NB4 (cell line): ENCODE measurements at places on chromosomes 2 and 18.
A peak's percentile ranks its signal among the peaks of the same experiment; 100 is the strongest.

- no peak for DNase-seq
Measured at GRCh38 chr18:36536426-36536825, 238.9 kb downstream of the FHOD3 start.

GRCh38 chr2:24077535-24077877, 1.4 kb upstream of the SF3B6 start:
- no peak for DNase-seq

GRCh38 chr2:207492461-207492860, 37.3 kb upstream of the CREB1 start:
- DNase-seq = peak; percentile 59

- DNase-seq = no peak
Measured at GRCh38 chr2:146879882-146880281, 964.9 kb upstream of the ACVR2A start.

DNA sequence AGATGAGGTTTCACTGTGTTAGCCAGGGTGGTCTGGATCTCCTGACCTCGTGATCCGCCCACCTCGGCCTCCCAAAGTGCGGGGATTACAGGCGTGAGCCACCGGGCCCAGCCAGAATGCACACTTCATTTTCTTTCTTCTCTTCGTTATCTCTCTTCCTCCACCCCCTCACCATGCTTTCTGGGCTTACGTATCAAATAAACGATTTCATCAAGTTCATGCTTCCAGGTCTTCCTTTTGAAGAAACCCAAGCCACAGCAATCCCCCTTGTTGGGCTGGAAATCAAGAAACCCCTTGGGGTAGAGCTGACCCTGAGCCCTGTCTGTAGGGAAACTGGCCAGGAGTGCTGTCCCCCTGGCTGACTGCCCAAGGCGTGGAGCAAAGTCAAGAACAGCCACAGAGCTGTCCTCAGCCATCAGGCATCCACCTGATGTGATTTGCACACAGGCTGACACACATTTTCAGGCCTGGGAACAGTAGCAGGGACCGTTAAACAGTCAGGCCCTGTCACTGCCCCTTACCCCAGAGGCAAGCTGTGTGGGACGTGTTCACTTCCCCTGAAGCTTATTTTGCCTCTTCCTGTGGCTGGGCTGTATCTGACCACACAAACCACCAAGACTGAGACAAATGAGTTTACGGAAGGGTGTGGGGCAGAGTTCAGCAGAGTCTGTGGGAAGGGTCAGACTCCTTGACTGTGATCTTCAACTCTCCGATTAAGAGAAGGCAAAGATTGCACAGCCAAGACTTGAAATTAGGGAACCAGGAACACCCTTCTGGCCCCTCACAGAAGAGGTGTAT, 15.1 kb upstream of the NMUR1 start:
- DNase-seq = peak; percentile 99

- DNase-seq = no peak
Measured at GRCh38 chr2:99338029-99338585, 918 bp downstream of the EIF5B start.

GRCh38 chr2:150572961-150573395, 85.5 kb upstream of the RND3 start:
- DNase-seq = no peak

DNA sequence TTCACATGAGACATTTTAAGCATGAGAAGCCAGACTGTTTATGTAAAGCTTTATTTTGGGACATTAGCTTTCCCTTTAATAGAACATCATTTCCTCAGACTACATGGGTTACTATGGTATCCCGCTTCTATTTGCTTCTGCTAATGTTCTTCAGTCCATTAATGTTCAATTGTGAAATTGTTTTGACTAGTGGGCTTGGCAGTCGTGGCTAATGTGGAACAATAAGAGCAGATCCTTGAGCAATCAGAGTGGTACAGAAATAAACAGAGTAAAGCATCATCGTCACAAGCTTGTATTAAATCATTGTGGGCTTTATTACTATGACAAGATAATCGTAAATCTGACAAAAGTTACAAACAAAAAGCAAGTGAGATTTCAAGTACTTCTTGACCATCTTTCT, 60.2 kb downstream of the PDE1A start:
- no peak for DNase-seq

DNA sequence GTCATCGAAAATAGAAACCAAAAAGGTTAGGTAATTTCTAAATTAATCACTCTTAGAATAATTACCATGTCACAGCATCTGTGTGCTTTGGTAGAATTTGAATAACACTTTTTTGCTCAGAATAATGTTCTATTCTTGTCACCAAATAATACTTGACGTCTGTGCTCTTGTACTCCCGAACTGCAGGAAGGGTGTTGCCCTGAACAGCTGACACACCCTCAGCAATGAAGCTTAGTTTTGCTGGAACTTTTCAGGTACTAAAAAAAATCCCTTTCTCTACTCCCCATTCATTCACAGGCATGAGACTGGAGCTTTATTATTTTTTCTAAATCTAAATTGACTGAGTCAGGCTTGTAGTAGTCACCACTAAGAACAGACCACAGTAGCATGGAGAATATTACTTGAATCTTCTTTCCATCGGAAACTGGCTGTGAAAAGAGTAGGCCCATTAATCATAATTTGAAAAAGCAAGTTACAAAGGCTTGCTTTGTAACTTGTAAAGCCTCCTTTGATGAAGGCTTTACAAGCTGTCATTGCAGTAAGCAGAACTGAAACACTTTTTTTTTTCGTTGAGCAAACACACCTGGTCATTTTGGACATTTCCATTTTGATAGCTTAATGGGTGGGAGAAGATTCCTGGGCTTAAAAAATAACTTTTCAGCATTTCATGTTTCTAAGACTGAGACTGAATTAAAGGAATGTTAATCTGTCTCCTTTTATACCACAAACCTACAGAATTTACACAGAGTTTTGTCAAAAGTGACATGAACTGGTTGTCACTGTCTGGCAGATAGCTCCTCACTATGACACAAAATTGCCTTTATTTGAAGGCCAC, 70.3 kb upstream of the PELI1 start:
- DNase-seq = no peak

- DNase-seq = no peak
Measured at GRCh38 chr18:60471652-60472051, 99.1 kb upstream of the MC4R start.

- no peak for DNase-seq
Measured at GRCh38 chr18:38709122-38709521, 1143.5 kb upstream of the CELF4 start.

DNA sequence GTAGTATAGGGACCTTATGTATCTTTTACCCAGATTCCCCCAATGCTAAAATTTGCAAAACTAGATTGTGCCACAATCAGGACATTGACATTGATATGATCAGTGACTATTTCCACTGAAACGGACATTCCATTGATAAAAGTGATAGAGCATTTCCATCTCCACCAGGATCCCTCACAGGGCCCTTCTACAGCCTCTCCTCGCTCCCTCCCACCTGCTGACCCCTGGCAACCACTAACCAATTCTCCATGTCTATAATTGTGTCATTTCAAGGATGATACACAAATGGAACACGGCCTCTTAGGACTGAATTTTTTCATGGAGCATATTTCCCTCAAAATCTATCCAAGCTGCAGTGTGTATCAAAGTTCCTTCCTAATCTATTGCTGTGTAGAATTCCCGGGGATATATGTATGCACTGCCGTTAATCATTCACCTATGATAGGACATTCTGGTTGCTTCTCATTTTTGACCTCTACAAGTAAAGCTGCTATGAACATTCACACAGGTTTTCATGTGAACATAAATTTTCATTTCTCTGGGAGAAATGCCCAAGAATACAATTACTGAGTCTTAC, 67.3 kb downstream of the UXS1 start:
- DNase-seq = no peak

GRCh38 chr2:21047141-21048009, 3.5 kb upstream of the APOB start:
- no peak for DNase-seq

GRCh38 chr2:168770796-168771195, 31.6 kb upstream of the NOSTRIN start:
- no peak for DNase-seq

GRCh38 chr18:29434650-29435049, 1257.7 kb upstream of the CDH2 start:
- no peak for DNase-seq

GRCh38 chr18:41324020-41324791, 630.8 kb upstream of the PIK3C3 start:
- DNase-seq = no peak

DNA sequence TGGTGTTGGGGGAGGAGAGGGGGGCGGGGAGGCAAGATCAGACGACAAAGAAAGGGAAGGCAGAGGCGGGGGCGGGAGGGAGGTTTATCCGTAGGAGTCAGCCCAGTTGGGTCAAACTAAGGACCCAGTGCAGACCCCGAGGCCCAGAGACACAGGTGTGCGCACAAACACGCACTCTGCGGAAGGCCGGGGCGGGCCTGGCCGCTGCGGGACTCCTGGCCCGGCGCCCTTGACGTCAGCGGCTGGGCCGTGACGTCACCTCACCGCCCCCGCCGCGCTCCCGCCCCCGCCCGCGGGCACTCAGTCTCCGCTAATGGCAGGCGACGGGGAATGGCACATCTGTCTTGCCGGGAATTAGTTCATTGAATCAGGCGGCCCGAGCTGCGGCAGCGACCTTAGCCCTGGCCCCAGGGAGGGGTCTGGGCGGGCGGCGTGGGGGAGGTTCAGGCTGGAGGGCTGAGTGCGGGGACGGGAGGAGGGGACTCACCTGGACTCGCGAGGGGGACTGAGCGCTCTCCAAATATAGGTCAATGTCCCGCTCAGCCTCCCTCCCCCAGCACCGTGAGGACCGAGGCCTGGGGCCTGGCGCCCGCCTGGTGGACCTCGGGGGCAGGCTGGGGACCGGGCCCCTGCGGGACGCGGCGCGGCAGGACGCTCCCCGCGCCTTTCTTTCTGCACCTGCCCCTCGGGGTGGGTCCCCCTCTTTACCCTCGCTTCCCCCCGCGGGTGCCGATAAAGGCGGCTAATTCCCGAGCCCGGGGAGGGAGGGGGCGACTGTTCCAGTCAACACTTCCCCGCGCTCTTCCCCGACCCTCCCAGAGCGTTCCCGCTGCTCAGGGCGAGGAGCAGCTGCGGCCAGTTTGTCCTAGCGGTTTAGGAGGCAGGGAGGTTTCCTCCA, 15.5 kb upstream of the ECEL1 start:
- DNase-seq = peak; percentile 25

DNA sequence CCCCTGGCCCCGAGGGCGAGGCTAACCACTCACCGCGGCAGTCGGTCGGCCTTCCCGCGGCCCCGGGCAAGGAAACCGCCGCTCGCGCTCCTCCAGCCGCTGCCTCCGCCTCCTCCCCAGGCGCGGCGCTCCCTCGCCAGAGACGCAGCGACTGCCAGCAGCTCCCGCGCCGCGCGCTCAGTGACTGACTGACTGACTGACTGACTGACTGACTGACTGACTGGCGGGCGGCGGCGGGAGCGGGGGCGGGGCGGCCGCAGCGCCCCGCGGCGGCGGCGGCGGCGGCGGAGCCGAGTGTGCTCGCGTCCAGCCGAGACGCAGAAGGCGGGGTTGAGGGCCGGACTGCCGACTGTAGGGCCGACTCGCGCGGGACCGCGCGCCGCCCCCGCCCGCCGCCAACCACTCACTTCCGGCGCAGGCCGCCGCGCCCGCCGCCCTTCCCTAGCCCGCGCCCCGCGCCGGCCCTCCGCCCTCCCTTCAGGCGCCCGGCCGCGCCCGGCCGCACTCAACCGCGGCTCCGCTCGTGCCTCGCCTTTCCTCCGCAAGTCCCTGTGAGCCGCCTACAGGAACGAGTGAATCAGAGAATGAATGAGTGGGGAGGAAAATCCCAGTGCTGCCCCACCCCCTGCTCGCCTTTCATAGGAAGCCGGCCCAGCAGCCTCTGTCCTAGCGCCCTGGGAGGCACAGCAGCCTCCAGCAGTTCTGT, at the start of gene RAPH1:
RAPH1 (minus strand) TSS at position 224 of the 706 bp plus-strand sequence. CDS start 39,948 bp downstream, outside the sequence.
- peak; percentile 70 for DNase-seq

- no peak for DNase-seq
Measured at GRCh38 chr2:238380785-238381184, 45.9 kb upstream of the ASB1 start.

DNA sequence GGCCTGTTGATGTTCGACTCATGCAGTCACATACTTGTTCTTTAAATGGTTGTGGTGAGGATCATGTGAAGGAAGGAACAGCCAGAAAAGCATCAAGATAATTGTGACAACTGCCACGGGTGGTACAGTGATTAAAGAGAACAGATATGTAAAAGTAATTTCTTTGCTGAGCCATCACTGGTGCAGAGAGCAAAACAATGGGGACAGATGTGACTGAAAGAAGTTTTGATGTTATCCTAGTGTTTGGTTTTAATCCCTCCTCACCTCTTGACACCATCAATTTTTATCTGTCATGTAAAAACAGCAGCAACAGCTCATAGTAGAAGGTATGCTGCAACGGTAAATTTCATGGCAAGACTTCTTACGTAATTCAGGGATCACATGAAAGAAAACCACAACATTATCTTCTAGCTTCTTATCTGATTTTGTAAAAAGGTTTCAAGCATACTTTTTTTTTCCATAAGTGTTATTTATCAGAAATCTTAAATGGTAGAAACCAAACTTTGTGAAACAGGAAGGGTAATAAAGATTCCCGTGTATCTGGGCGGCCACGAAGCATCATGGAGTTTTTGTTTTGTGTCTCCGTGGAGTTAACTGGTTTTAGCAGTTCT, 65.2 kb downstream of the PLCL1 start:
- peak; percentile 32 for DNase-seq

DNA sequence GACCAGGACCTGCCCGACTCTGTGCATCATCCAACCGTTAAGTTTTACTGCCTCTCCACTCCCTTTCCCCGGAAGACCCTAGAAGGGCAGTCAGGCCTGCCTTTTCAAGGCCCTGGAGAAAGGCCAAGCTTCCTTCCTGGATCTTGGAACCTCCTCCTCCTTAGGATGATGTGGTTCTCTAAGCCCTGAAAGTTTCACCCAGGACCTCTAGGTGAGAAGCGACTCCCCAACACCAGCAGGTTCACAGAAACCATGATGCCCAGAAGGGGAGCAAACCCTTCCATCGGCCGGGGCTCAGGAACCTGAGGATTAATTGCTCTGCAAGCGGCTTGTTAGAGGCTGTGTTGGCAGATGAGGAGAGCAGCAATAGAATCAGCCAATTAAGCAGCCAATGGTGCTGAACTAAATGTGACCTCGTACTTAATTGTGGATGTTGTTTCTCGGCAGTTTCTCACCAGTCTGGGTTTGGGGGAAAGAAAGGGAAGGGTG, 94.2 kb upstream of the FZD7 start:
- no peak for DNase-seq

DNA sequence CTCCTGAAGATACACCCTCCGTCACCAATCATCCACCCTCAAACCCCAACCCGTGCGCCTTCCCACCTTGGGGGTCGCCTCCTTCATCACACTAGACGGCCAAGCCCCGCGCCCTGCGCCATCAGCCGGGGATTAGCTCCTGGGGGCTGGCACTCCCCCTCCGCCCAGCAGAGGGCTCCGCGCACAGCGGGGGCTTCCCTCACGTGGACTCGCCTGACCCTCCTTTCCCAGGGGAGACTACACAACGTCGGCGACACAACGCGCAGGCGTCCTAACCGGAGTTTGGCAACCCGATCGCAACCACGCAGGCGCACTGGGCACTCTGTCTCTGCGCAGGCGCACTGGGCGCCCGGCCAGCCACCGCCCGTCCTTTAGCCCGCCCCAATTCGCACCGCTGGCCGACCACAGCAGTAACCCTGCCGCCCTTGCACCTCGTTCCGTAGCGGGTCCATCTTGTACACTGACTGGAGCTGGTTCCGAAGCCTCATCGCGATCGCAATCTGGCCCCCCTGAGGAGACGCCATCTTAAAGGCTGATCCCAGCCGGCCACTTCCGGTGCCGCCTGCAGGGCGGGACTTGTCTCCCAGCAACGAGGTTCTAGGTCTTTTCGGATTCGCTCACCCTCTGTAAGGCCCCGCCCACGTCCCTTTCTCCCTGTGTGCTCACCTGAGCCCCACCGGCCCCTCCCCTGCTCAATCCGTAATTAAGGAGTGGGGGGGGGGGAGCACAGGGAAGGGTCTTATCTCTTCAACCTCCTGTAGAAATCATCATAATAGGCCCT, at the start of gene PCGF1:
PCGF1 (minus strand) TSS at position 551 of the 781 bp plus-strand sequence; CDS start at position 524, 27 bp downstream.
- peak; percentile 98 for DNase-seq
